ENCODE measurements at places on chromosomes 6 and 20.
A peak's percentile ranks its signal among the peaks of the same experiment; 100 is the strongest.

DNA sequence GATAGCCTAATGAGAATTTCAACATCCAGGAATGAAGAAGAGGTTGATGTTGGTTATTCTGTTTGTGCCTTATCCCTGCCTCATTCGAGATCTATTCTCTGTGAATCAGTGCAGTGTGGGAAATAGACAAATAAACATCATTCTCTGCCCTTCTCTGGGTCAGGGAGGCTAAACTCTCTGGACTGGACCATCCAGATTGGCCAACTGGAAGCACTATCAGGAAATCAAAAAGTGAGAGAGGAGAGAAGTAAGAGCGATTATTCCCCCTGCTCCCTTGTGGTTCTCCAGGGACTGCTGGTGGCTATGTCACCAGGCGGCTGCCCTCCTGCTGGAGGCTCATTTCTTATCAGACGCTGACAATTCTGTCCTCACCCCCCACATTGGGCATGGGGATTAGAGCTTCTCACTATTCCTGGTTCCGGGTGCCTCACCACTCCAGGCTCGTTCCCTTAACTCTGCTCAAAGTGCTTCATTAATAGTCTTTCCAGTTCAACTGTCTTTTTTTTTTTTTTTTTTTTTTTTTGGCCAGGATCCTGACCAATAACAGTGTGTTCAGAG lies 201.7 kb upstream of the RREB1 start:
- DNase-seq, result no peak

GRCh38 chr6:41692080-41692675 lies 43.2 kb downstream of the TFEB start:
- DNase-seq, result no peak

GRCh38 chr20:9200196-9200595 lies 131.3 kb downstream of the PLCB4 start:
- no peak for DNase-seq

GRCh38 chr20:19970256-19970765 lies 46.9 kb upstream of the NAA20 start:
- no peak for DNase-seq

DNA sequence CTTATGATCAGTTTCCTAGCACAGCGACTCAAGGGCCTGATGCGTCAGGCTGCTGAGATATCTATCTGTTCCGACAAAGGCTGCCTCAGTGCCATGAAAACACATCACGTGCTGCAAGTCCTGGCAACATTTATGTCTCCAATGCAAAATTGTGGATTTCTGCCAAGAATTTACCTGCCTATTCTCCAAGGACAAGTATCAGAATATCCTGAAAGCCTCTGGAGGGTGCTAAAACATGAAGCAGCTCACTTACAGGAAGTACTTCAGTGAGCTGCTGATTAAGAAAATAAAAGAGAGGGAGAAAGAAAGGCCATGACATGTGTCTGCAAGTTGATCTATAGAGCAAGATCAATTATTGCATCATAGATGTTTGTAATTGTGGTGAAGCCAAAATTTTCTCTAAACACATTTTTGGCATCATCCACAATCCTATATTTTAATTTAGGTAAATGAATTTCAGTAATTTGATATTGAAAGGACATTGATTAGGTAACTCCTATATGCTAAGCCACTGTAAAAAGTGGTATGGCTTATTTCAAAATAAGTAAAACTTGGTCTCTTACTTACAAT lies 25.8 kb upstream of the TPBG start:
- no peak for DNase-seq

DNA sequence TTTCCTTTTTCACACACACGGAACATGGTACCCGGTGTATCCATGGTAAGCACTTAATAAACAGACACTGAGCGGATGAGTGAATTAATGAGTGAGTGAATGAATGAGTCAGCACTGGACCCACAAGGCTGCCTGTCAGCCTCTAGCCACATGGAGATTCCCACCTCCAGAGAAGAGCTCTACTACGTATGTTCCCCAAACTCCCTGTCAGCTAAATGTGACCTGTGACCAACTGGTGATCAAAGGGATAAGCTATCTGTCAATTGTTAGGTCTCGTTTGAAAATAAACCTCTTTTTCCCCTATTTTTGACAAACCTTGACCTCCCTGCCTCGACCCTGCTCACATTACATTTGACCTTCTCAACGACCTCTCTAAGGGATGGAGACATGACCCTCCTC lies 24.5 kb upstream of the TAF8 start:
- DNase-seq, result no peak

DNA sequence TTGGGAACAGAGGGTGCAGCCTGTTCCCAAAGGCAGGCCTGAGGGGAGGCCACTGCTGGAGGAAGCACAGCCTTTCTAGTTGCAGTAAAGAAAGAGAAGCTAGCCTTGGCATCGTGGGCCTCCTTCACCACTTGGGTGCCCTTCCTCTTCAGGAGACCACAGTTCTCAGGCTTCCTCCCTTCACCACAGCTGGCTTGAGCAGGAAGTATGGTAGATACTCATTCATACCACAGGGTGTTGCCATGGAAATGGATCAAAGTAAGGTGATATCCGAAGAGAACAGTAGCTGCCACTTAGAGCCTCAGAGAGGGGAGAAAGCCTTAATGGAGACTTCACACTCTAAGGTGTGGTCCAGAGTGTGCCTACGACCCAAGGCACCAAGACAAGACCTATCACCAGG lies 120.4 kb upstream of the RIPOR2 start:
- DNase-seq, result peak; percentile 88

- DNase-seq, result no peak
Measured at GRCh38 chr6:12504325-12504966, 212.1 kb upstream of the PHACTR1 start.

DNA sequence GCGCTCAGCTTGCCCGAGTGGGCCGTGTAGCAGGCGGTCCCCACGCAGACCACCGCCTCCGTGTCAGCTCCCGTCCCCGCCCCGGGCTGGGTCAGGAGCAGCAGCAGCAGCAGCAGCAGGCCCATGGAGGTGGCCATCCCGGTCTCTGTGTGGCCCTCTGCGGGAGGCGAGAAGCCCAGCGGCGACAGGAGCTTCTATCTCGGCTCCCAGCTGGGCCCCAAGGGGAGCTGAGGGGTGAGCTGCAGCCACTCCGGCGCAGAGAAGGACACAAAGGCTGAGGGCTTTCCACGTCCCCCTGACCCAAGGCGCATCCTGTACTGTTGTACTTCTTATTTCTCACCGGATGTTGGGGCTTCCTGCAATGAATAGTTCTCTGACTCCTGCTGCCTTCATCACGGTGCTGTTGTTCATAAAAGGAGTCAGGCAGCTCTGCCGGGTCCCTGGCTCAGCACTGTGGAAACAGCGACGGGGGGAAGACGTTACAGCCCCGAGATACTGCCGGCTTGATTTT lies at the start of gene CD93:
TSS of gene CD93 (minus strand) at position 269 of the 511 bp plus-strand sequence. CDS start at position 137, 132 bp downstream.
- DNase-seq, result peak; percentile 11

DNA sequence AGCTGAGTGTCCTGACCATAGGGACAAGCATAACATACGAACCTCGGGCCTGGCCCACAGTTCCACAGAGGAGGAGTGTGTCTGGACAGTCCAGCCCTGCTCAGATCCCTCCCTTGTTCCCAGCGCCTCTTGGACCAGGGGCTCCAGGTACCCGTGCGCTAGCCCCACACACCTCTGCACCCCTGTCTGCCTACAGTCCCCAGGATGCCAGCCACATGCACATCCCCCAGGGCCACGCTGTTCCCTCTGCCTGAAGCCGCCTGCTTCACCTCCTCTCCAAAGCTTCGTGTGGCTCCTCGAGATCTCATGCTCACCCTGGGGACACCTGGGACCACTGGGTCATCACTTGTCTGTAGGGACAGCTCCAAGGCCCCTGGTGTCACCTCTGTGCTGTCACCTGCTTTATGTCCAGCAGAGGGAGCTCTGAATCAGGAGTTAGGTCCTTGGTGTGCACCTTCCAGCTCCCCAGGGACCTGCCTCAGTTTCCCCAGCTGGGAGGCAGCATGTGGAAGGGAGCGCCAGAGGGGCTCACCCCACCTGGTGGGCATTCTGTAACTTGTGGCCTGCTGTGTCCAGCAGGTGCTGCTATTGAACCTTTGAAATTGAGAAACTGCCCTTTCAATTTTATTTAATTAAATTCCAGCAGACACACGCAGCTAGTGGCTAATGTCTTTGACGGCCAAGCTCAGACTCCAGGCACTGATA lies 7.3 kb upstream of the YTHDF1 start:
- DNase-seq, result peak; percentile 51

GRCh38 chr6:37242429-37243052 lies 15.0 kb upstream of the TBC1D22B start:
- no peak for DNase-seq

GRCh38 chr6:134619789-134620188 lies 301.9 kb upstream of the SGK1 start:
- DNase-seq, result no peak

GRCh38 chr6:24858177-24858653 lies 59.5 kb upstream of the ARMH2 start:
- DNase-seq, result peak; percentile 81

- no peak for DNase-seq
Measured at GRCh38 chr6:133542056-133542821, 301.1 kb downstream of the EYA4 start.
